ENCODE measurements at places on chromosomes 1 and 21. TPM values are rescaled to one million over a fixed set of nuclear protein-coding genes. Genes with fewer than 3 reads are reported as not detected.
A peak's percentile ranks its signal among the peaks of the same experiment; 100 is the strongest.

The MFAP2 gene
- total RNA-seq: not detected

The PEAR1 gene
- 5.2 TPM for total RNA-seq

The SV2A gene
- 27.7 TPM for total RNA-seq

The PYCR2 gene
- total RNA-seq: 65.9 TPM

The TRIM58 gene
- 3.7 TPM for total RNA-seq

The PLCH2 gene
- 0.10 TPM for total RNA-seq

GRCh38 chr1:70947835-70948234 is 99.8 kb downstream of the PTGER3 start:
- no peak for DNase-seq

DNA sequence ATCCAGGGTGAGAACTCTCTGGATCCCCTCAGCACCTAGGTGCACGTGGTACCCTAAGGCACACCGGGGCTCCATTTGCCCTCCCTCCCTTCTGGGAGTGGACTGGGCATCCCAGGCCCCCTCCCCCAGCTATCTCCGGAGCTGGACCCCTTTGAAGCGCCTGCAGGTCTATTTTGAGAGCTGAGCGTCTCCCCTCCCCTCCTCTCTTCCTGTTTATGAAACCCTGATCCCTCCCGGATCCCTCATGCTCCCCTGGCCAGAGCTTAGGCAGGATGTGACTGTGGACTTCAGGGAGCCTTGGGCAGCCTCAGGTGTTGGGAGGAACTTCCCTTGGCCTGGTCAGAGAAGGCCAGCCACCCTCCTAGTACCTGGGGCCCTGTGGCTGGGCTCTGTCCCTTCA is 10.2 kb downstream of the RPS6KA1 start:
- peak; percentile 20 for DNase-seq

DNA sequence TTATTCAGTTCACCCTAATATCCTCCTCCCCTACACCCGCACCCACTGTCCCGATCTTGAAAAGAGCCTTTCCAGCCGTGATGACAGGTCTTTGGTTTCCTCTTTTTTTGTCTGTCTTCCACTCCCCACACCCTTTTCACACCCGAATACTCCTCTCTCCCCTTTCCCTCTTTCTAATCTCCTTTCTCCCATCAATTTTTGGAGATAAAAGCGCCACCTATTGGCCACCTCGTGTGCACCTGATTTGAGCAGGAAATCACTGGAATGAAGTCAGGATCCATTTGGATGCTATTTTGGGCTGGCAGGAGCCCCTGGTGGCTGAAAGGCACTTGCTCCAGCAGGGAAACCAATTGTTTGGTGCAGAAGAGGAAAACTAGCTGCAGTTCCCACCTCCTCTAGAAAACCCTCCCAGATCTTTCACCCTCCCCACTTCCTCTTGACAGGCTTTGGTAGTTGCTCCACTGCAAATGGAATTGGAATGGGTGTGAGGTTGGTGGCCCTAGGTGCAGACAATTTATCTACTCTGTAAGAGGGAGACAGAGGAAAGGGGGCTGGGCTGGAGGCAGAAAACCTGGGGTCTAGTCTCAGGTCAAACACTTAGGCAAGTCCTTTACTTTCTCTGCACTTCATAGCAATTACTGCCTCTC is 8.4 kb downstream of the FOXE3 start:
- peak; percentile 61 for DNase-seq

- DNase-seq: no peak
Observed at GRCh38 chr1:56780128-56780750, 39.0 kb downstream of the FYB2 start.

GRCh38 chr1:224203243-224204016 is 20.4 kb downstream of the DEGS1 start:
- DNase-seq: peak; percentile 40

GRCh38 chr1:66618390-66618789 is 84.4 kb downstream of the SGIP1 start:
- DNase-seq: no peak

- DNase-seq: no peak
Observed at GRCh38 chr1:58200437-58200836, 346.1 kb downstream of the OMA1 start.

GRCh38 chr1:27357281-27358037 is 9.3 kb downstream of the MAP3K6 start:
- peak; percentile 51 for DNase-seq

DNA sequence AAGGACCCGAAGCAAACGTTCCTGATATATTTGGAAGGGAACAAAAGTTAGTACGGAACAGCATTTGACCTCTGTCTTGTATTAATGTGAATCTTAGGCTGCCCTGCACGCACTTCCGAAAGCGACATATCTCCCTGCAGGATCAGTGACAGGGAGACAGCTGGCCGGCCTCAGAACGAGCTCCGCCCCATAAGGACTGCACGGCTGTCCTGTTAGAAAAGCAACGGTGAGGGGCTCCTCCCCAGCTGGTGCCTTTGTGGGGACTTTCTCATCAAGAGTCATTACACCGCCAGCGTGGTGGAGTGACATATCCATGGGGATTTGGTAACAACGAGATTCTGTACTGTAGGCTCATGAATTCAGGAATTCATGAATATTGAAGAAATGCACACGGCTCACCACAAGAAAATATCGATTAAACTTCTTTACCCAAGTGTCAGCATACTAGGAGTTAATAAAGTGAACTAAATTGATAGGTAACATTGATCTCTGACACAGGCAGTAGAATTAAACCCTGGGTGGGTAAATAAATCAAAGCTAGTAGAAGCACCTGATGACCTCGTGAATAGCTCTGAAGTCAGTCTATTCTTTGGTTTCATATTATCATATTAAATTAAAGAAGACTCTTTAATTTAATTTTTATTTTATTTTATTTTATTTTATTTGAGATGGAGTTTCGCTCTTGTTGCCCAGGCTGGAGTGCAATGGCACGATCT is 8.1 kb upstream of the GREM2 start:
- no peak for DNase-seq

DNA sequence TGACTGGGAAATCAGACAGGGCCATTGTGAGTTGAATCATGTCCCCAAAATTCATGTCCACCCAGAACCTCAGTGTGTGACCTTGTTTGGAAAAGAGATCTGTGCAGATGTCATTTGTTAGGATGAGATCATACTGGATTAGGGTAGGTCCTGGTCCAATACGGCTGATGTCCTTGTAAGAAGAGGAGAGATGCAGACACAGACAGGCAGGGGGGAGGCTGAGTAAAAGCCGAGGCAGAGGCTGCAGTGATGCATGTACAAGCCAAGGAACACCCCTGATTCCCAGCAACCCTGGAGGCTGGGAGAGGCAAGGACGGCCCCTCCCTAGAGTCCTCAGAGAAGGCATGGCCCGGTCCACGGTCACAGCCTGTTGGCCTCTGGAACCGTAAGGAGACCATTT is 15.9 kb upstream of the NPPB start:
- DNase-seq: no peak

DNA sequence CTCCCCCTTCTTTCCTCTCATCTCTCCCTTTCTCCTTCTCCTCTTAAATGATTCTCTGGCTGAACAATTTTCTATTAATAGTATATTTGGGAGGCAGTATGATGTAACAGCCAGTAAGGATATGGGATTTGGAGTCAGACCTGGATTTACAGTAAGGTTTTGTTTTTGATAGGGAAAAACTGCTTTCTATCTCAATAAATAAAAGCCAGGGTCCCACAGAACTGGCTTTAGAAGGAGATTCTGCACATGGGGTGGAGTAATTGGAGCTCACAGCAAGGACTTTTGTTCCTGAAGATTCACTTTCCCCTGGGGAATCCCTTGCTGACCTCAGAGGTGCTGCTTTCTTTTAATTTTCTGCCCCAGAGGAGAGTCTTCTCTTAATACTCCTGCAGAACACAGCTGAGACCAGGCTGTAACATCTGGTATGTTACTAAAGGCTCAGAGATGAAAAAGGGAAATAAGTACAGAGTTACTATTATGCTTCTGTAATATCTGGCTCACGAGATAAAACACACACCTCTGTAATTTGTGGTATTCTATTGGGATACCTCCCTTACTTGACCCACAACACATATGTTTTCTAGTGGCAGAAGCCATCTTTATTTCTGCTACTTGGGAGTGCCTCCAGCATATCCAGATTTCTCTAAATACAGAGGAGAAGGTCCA is 13.4 kb downstream of the EPB41 start:
- no peak for DNase-seq

GRCh38 chr1:112638110-112638428 is 18.4 kb downstream of the CAPZA1 start:
- no peak for DNase-seq

DNA sequence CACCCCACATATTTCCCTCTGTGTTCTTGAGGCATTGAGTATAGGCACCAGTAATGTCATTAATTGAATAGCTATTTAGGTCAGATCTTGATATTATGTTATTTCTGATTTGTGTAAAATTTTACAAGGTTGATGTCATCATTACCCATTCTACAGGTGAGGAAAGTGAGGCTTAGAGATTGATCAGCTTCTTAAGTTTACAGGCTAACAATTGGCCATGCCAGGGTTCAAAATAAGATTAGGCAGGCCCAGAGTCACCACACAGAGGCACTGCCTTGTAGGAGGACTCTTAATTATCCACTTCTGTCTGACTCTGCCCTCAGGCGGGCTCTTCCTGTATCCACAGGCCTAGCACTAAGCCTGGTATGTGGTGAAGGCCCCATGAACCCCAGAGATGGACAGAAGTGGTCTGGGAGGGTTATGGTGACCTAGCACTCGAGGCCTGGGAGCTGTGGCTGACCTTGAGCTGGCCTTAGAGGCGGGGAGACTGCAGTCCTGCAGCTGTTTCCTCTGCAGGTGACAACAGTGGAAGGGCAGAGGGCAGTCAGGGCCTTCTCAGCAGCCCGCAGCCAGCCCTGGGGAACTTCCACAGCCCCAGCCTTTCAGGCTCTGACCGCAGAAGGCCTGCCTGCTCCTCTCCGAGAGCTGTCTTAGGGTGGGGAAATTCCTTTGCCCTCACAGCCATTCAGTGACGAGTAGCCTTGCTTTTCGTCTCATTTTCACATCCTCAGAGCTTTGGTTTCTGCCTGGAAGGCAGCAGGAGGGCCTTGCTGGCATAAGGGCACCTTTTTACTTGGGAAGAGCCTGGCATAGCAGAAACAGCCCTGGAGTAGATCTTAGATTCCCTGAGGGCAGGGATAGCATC is 12.2 kb downstream of the ZDHHC18 start:
- DNase-seq: no peak

DNA sequence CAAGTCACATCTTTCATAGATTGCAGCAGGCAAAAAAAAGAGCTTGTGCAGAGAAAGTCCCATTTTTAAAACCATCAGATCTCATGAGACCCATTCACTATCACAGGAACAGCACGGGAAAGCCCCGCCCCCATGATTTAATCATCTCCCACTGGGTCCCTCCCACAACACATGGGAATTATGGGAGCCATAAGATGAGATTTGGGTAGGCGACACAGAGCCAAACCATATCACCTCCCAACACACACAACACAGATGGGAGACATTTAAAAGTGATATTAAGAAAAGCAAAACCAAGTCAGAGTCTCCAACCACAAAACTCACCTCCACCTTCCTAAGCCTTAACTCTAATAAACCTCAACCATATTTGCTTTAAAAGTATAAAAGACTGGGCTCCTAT is 61.5 kb upstream of the TIAM1 start:
- DNase-seq: no peak

DNA sequence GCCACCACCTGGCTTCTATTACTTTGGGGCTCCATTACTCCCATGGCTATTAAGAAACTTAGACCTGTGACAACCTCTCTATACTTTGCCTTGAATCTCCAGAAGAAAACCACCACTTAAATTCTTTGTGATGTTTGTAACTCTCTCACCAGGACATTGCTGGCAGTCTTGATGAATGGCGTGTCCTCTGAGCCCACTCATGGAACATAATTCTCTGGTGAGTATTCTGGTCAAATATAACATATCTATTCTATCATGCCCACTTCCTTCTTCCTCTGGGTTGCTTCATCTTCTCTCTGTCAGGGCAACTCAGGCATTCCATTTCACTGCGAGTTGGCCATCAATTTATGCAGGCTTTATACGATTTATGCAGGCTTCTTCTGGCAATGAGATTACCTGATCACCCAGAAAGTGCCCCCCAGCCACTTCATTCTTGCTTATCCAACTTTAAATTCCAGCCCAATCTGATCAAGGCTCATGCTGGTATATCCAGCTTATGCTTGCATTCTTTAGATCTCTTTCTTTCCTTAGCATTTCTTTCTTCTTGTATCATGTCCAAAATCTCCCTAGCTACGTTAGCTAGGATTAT is 112.0 kb upstream of the CHRM3 start:
- peak; percentile 59 for DNase-seq

GRCh38 chr1:223330466-223330865 is 33.5 kb downstream of the SUSD4 start:
- DNase-seq: no peak

- no peak for DNase-seq
Observed at GRCh38 chr1:164699815-164700491, 141.0 kb downstream of the PBX1 start.

DNA sequence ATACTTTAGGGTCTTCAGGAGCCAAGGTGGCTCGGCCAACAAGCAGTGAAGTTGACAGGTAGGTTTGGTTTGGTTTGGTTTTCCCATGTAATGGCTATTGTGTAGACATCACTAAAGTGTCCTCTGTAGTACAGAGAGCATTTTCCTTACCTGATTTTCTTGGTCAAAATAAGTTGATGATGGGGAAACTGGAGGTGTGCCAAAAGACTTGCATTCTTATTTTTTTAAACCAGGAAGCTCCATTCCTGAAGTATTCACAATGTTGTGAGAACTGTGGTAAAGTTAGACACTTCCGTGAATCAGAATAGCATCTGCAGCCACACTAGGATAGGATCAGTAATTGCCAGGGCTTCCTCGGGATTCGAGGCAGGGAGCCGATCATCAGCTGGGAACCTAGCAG is 2.9 kb downstream of the ZBTB37 start:
- no peak for DNase-seq

GRCh38 chr1:68745011-68745410 is 248.1 kb upstream of the DEPDC1 start:
- DNase-seq: no peak

GRCh38 chr1:90550626-90551406 is 166.3 kb downstream of the BARHL2 start:
- DNase-seq: no peak

DNA sequence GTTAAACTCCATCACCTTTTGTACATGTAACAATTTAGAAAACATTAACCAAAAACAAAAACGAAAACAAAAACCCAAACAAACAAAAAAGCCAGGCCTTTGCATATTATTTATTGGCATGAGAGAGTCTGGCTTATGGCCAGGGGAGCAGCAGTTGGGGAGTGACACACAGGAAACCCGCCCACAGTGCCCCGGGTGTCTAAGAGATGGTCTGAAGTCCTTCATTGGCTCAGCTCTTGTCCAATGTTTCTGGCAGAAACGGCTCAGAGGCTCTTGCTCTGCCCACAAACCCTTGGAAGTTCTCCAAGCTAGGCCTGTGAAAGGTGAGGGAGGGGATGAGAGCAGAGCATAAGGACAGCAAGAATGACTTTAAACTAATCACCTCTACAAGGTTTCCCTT is 131.5 kb downstream of the CNIH3 start:
- DNase-seq: peak; percentile 84

- DNase-seq: peak; percentile 74
Observed at GRCh38 chr1:183609313-183609712, 19.1 kb upstream of the NCF2 start.

- DNase-seq: peak; percentile 31
Observed at GRCh38 chr1:230867903-230868735, at the start of gene C1orf198. C1orf198 (minus strand) TSS chr1:230868521; CDS start chr1:230868512, 9 bp downstream.
